ENCODE measurements at places on chromosomes 5 and 9. TPM values are rescaled to one million over a fixed set of nuclear protein-coding genes. Genes with fewer than 3 reads are reported as not detected.

DNA sequence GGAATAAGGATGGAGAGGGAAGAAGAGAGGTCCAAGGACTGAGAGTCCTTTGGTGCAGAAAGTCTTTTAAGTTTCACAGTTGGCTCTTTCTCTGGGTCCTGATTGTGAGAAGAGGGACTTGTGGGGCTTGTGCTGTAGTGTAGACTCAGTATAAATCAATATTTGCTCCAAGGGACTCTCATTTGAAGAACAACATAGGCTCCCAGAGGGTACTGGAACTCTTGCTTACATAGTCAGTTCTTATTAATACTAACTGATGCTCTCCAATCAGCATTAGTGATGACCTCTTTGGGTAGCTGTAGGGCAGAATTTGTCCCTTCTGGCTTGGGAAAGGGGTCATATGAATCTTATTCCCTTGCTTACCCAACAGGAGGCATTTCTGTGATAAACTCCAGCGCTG lies 62.5 kb upstream of the CXCL14 start:
- no peaks in the 10 kb centered on the region for H3K36me3 ChIP-seq
- no peak overlapping the region for H3K4me3 ChIP-seq
- no peaks in the 10 kb centered on the region for H3K27me3 ChIP-seq

DNA sequence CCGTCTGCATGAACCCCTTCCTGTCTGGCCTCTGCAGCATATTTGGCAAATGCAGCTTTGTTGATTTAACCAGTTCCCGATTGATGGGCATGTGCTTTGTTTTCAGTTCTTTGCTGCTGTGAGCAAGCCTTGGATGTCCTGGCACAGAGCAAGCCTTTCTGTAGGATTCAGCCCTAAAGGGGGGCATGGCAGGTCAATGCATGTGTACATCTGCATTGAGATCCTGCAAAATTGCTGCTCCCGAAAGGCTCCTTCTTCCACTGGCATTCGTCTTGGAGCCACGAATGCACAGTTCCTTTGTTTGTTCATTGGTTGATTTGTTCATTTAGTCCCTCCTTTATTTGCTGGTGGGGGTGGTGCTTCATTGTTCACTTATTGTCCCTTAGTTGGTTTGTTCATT lies 34.8 kb downstream of the COL5A1 start:
- H3K4me3 ChIP-seq = no peak overlapping the region
- no peaks in the 10 kb centered on the region for H3K36me3 ChIP-seq
- no peaks in the 10 kb centered on the region for H3K27me3 ChIP-seq
- no peak overlapping the region for H3K27ac ChIP-seq
- peaks cover 62% of the 10 kb centered on the region for H3K4me1 ChIP-seq
- DNase-seq = no peak

Gene GABRA1
- not detected for total RNA-seq

DNA sequence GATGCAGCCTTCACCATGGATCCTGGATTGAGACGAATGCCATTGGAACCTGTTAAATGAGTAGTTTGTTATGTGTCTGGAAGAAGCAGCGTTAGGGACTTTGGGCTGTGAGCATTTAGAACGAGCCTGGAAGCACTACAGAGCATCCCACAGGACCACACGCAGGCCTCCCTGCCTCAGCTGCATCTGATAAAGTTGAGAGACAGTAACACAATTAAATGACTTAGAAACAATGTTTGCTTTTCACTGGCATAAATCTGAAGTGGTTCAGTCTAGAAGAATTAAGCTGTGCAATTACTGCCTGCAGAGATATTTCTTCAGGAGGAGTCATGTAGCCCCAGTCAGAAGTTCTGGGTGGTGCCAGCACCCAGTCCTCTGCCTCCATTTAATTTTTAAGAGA lies 9.8 kb upstream of the TLX3 start:
- no peaks in the 10 kb centered on the region for H3K4me1 ChIP-seq
- H3K27ac ChIP-seq = no peak overlapping the region
- H3K27me3 ChIP-seq = no peaks in the 10 kb centered on the region
- DNase-seq = no peak

Gene OR1J2
- total RNA-seq = not detected

Gene HTR4
- not detected for total RNA-seq

DNA sequence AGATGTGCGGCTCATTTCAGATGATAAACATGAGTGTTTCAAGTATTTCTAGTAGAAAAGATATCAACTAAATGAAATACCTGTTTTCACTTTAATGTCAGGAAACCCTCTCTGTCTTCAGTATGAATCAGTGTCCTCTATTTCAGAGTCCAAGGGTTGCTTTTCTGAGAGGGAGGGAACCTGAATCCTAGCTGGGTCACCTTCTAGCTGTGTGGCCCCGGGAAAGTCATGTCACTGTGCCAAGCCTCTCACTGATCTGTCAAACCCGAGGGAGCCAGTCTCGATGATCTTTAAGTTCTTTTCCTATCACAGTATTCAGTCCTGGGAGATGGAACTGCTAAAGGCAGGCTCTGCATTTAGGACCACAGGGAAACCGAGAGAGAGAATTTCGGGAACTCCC lies 258.9 kb downstream of the NTRK2 start:
- H3K27me3 ChIP-seq = no peaks in the 10 kb centered on the region
- H3K36me3 ChIP-seq = no peaks in the 10 kb centered on the region
- no peak overlapping the region for H3K27ac ChIP-seq
- DNase-seq = no peak
- H3K4me3 ChIP-seq = no peak overlapping the region
